RWPE2 (cell line): ENCODE measurements at places on chromosomes 6 and 20.

GRCh38 chr20:1345030-1345755 is 16.3 kb upstream of the SDCBP2 start:
- peaks cover 3% of the 10 kb centered on the region for H3K36me3 ChIP-seq
- H3K27ac ChIP-seq: no peak overlapping the region
- no peak for DNase-seq
- H3K4me1 ChIP-seq: no peaks in the 10 kb centered on the region
- H3K4me3 ChIP-seq: no peak overlapping the region
- no peaks in the 10 kb centered on the region for H3K27me3 ChIP-seq

GRCh38 chr6:705047-705446 is 12.1 kb upstream of the EXOC2 start:
- H3K27ac ChIP-seq: no peak overlapping the region
- no peaks in the 10 kb centered on the region for H3K27me3 ChIP-seq
- peaks cover 39% of the 10 kb centered on the region for H3K4me1 ChIP-seq
- H3K36me3 ChIP-seq: no peaks in the 10 kb centered on the region
- H3K4me3 ChIP-seq: no peak overlapping the region
- no peak for DNase-seq

DNA sequence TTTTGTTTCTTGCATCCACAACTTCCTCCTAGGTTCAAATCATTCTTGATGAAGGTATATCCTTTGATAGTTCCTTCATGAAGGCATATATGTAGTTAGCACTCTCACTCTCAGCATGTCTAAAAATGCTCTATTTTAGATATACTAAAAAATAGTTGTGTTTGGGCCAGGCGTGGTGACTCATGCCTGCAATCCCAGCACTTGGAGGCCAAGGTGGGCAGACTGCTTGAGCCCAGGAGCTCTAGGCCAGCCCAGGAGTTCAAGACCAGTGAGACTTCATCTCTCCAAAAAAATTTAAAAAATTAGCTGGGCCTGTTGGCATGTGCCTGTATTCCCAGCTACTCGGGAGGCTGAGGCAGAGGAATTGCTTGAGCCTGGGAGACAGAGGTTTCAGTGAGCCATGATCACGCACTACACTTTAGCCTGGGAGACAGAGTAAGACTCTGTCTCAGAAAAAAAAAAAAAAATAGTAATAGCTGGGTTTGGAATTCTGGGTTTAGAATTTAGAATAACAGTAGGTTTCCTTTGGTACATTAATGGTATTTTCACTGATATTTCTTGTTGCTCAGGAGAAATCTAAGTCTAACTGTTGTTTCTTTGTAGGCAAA is 7.0 kb downstream of the SERAC1 start:
- H3K27ac ChIP-seq: no peak overlapping the region
- peaks cover 9% of the 10 kb centered on the region for H3K36me3 ChIP-seq
- no peaks in the 10 kb centered on the region for H3K4me1 ChIP-seq
- no peak for DNase-seq
- no peak overlapping the region for H3K4me3 ChIP-seq
- H3K27me3 ChIP-seq: no peaks in the 10 kb centered on the region

DNA sequence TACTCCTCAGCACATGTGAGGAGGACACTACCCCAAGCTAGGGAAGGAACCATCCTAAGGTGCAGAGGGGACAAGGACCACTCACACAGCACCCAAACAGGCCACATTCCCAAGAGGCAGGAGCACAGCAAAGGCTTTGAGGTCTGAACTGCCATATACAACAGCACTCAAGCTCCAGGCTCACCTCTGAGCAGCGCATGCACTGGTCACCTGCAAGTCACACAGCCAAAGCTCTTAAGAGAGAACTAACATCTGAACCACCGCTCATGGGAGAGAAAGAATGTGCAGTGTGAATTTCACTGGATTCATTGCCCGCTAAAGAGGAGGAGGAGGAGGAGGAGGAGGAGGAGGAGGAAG is 31.0 kb downstream of the NPEPL1 start:
- DNase-seq: no peak
- H3K36me3 ChIP-seq: no peaks in the 10 kb centered on the region
- H3K4me3 ChIP-seq: no peak overlapping the region
- peaks cover 74% of the 10 kb centered on the region for H3K27me3 ChIP-seq
- H3K4me1 ChIP-seq: no peaks in the 10 kb centered on the region

DNA sequence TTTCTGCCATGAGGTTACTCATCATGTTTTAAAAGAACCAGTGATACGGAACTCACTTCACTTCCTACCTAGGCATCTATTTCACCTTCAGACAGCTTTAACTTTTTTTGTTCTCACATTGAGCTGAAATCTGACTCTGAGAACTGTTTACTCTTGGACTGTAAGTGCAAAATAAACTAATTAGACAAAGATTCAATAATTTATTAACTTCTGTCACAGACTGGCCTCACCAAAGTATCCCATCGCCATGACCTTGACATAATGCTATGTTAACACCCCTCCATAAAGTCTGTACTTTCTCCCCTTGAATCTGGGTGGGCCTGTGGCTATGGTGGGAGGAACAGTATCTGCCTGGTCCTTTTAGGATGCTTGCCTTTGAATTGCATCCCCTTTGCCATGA is 448.1 kb downstream of the CBLN4 start:
- DNase-seq: no peak
- H3K36me3 ChIP-seq: no peaks in the 10 kb centered on the region
- peaks cover 9% of the 10 kb centered on the region for H3K4me1 ChIP-seq

DNA sequence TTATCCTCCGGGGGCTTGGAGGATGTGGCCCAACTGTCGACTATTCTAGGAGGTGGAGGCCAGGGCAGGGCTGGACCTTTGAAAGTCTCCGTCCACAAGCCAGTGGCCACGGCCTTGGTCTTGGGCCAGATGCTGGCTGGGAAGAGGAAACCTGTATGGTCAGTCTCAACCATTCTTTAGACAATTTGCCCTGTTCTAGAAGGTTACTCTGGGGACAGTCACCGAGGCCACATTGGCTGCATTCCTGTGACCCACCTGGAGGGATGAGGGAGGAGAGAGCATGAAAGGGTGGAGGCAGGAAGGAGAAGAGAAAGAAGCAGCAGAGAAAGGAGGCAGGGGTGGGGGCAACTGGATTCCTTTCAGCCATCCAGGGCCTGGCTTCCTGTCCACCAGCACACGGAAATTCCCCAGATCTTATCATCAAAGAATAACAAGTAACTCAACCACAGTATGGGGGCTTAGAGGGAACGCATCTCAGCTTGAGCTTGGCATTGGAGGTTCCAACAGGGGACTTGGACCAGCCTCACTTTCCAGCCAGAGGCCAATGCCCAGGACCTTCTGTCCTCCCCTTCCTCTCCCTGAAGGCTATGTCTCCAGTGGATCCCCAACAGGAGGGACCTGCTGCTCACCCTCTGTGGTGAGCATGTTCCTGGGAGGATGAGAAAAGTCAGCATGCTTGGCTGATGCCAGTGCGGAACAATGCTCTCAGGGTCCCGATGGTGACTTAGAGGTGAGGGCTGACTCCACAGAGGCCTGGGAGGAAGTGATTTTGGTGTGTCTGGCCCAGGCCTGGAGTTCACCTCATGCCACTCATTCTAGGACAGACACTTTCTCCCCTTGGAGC is 30.4 kb downstream of the TGM2 start:
- DNase-seq: peak; percentile 73
- no peak overlapping the region for H3K4me3 ChIP-seq
- peak overlapping the region; percentile 50 for H3K27ac ChIP-seq
- H3K4me1 ChIP-seq: peaks cover 10% of the 10 kb centered on the region
- H3K36me3 ChIP-seq: peaks cover 7% of the 10 kb centered on the region

DNA sequence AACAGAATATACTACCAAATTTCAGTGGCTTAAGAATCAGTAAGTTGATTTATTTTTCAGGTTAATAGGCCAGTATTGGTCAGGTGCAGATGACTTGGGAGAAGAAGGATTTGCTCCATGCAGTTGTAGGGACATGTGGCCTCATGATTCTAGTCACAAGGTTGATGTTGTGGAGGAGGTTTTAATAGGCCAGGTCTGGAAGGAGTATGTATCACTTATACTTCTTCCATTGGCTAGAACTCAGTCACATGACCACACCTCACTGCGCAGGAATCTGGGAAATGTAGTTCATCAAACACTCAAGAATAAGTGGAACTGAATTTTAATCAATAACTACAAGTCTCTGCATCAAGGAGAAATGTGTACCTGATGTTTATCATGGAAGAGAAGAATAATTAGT is 281.5 kb upstream of the QKI start:
- no peaks in the 10 kb centered on the region for H3K36me3 ChIP-seq
- no peak overlapping the region for H3K4me3 ChIP-seq
- no peaks in the 10 kb centered on the region for H3K4me1 ChIP-seq
- no peaks in the 10 kb centered on the region for H3K27me3 ChIP-seq
- DNase-seq: no peak

DNA sequence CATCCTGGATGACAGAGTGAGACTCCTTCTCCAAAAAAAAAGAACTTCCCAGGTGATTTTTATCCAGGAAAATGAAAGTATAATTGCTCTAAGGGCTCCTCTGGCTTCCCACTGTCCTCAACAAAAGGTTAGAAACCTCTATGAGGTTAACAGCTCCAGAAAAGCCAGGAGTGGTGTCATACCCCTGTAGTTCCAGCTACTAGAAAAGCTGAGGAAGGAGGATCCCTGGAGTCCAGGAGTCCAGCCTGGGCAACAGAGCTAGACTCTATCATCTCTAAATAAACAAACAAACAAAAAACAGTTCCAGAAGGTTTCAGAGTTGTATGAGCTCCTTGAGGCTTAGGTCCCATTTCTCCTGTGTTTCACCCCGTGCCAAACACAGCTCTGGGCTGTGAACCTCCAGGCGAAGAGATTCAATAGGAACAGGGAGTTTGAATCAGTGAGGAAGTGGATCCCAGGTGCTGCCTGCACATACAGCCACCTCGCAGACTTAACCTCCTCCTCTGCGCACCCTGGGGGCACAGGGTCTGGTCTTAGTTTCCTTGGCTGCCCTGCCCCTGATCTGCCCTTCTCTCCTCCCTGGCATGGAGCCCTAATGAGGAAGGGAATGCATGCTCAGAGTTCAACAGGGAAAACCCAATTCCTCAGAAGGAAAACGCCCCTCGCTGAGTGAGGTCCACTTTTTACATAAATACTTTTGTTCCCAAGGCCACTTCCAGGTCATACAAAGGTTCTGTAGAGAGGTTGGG is 31.0 kb downstream of the ZC3H12D start:
- H3K4me1 ChIP-seq: peaks cover 5% of the 10 kb centered on the region
- H3K36me3 ChIP-seq: no peaks in the 10 kb centered on the region
- no peak for DNase-seq
- no peak overlapping the region for H3K27ac ChIP-seq

DNA sequence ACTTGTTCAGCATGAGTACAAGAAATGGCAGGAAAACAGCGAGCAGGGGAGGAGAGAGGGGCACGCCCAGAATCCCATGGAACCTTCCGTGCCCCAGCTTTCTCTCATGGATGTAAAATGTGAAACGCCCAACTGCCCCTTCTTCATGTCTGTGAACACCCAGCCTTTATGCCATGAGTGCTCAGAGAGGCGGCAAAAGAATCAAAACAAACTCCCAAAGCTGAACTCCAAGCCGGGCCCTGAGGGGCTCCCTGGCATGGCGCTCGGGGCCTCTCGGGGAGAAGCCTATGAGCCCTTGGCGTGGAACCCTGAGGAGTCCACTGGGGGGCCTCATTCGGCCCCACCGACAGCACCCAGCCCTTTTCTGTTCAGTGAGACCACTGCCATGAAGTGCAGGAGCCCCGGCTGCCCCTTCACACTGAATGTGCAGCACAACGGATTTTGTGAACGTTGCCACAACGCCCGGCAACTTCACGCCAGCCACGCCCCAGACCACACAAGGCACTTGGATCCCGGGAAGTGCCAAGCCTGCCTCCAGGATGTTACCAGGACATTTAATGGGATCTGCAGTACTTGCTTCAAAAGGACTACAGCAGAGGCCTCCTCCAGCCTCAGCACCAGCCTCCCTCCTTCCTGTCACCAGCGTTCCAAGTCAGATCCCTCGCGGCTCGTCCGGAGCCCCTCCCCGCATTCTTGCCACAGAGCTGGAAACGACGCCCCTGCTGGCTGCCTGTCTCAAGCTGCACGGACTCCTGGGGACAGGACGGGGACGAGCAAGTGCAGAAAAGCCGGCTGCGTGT is 11.6 kb downstream of the TNFAIP3 start:
- peaks cover 3% of the 10 kb centered on the region for H3K4me1 ChIP-seq
- H3K27me3 ChIP-seq: no peaks in the 10 kb centered on the region
- DNase-seq: no peak
- H3K27ac ChIP-seq: no peak overlapping the region

DNA sequence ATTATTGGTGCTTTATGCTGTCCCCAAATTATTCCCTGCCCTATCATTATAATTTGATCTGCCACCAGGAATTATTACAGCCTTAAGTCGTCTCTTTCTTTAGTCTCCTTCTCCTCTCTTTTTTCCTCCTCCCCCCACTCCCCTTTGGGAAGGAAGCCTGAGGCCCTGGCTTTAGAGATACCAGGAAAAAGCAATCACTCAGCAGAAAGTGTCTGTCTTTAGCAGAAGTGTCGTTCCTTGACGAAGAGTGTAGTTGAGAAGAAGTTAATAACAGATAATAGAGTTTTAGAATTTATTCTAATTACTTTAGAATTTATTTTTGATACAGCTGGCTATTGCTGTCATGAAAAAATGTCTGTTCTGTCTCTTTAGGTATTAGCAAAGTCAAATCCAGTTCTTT is 16.5 kb downstream of the LIN28B start:
- no peaks in the 10 kb centered on the region for H3K27me3 ChIP-seq
- peaks cover 5% of the 10 kb centered on the region for H3K4me1 ChIP-seq

DNA sequence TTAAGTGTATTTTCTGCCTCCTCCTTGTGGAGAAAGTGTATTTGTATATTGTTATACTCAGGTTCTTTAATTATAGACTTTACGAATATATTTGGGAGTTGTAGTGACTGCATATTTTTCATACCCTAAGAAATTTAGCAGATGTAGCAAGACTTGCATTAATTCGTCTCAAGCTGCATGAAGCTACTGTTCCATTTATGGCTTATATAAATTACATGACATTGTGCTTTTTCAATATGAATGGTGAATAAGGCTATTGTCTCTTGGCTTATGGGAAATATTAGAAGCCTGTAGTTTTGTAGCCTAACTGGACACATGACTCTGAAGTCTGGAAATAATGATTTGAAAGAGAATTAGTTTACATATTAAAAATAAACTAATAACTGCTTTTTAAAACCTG is 2.4 kb downstream of the ADGRG6 start:
- H3K36me3 ChIP-seq: peaks cover 16% of the 10 kb centered on the region; the same call in 1 of the 2 replicates
- H3K27me3 ChIP-seq: no peaks in the 10 kb centered on the region
- H3K4me1 ChIP-seq: peaks cover 47% of the 10 kb centered on the region
